ENCODE measurements at places on chromosomes 6 and 20.

DNA sequence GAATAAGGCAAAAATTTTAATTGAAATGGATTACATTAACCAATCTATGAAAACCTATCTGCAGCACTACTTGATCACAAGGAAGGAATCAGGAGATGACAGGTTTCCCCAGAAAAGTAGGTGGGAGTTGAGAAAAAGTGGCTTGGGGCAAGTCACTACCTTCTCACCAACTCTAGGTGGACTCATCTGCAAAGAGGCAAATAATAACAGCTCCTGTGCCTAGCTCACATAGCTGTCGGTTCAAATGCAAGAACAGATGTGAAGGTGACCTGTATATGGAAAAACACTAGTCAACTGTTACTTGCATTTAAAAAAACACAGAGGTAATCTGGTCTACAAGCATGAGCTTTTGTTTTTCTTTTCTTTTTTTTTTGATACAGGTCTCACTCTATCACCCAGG lies 67.2 kb downstream of the POPDC3 start:
- no peak for DNase-seq

- DNase-seq: no peak
These were observed 323.1 kb downstream of the HDGFL1 start for GRCh38 chr6:22892452-22892851.

DNA sequence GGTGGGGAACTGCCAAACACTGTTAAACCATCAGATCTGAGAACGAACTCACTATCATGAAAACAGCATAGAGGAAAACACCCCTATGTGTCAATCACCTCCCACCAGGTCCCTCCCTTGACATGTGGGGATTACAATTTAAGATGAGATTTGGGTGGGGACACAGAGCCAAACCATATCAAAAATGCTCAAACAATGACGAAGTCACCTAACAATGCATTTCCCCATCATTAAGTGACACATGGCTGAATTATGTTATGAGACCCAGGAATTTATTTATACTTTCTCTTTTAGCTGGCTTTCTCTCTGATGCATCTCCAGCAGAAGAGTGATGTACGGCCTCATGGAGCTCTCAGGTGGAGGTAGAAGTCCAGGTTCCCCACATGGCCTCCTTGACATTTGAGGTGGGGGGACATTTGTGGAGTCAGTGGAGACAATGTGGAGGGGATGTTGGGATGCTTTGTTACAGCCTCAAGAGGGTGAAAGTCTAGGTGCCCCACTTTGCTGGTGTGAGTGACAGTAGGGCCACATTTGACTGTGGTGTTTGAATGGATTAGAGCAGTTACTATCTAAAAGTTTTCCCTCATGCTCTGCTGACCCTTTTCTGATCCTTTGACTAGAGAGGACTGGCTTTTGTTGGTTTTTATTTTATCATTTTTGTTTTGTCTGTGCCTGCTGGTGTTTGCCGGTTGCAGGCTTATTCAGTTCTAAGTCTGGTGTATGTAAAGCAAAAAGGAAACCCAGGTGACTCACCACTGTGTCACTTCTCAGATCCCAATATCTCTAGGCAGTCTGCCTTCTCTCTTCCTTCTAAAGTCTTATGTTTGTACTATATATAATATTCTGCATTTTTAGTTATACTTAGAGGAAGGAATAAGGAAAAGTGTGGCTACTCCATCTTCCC lies 18.5 kb upstream of the DCBLD1 start:
- DNase-seq: no peak

DNA sequence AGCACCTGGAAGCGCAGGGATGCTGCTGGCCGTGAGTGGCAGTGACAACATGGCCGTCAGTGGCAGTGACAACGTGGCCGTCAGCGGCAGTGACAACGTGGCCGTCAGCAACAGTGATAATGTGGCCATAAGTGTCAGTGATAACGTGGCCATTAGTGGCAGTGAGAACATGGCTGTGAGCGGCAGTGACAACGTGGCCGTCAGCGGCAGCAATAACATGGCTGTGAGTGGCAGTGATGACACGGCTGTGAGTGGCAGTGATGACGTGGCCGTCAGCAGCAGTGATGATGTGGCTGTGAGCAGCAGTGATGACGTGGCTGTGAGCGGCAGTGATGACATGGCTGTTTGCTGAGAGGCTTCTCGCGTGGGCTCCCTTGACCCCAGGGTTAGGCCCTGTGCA lies 169.8 kb downstream of the ERMARD start:
- DNase-seq: no peak

- no peak for DNase-seq
These were observed 1060.3 kb downstream of the KIF16B start for GRCh38 chr20:15512916-15513315.

- no peak for DNase-seq
These were observed 3.3 kb upstream of the ASIP start for GRCh38 chr20:34237942-34238341.

DNA sequence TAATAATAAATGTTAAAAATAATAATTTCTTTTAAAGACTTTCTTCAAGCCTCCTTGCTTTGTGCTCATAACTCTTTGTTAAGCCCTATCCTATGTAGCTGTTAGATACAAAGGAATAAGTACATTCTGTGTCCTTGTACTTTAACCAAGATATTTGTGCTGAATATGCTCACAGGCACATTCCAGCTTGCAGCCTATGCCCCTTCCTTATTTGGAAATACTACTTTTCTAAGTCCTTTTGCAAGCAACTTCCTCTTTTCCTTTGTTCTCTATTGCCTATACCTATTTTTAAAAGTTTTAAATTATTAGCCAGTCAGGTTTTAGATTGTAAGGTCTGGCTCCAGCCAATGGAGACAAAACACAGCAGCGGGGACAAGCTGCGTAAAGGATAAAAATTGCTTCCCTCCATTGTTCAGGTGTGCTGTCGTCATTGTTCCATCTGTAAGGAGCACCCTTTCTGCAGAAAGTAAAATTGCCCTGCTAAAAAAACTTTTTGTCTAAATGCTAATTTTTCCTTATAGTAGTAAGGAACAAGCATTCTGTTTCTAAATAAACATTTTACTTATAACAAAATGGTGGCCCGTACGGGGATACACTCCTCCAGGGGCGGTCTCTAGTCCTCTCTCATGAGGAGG lies 80.2 kb downstream of the SYTL3 start:
- DNase-seq: no peak

DNA sequence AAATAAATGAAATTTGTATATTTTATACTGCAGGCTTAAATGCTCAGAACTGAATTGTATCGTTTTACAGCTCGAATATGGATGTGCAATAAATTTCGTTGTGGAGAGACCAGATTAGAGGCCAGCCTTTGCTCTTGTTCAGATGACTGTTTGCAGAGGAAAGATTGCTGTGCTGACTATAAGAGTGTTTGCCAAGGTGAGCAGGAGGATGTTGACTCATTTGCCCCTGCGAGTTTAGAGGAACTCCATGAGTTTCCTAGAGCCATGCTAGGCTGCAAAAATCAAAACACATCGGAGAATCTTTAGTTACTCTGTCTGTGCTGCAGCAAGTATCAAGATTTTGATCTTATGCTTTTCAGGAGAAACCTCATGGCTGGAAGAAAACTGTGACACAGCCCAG lies 15.4 kb downstream of the ENPP3 start:
- DNase-seq: no peak

DNA sequence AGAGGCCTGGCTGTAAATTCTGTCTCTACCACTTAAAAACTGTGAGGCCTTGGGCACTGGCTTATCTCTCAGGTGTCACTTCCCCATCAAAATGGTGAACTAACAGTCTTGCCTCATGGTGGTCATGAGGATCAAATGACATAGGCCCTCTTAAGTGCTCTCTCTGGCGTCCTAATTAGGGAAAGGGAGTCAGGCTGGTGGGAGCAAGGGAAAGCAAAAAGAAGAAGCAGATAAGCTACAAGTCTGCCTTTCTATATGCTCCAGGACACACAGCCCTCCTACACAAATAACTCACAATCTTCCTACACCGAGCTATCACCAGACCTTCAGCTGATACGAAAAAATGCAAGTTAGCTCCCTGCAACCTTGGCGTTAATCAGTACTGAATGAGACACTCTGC lies 19.5 kb upstream of the SLC22A16 start:
- no peak for DNase-seq

DNA sequence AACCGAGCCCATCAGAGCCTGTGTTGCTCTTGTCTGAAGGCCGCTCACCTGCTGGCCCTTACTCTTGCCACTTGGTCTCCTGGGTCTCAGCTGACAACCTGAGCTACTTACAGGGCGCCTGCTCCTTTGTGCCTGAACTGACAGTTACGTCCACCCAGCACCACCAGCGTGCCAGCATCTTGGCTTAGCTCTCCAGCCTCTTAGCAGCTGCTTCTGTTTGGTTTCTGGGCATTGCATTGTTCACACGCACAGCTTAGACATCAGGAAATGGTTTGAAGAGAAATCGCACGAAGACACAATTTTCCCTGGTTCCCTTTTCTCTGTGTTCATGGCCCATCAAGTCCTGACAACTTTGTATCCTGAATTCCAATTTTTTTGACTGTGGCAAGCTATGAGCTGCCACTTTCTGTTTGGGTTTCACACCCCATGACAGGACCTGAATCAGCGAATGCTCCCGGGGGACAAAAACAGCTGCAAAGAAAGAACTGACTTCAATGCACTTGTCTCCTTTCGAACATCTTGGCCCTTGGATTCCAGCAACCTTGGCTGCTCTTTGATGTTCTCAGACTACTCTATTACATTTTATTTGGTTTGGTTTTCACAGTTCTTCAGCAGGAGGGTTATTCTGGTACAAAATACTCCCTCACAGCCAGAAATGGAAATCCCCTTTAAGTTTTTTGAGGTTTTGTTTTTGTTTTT lies 45.2 kb upstream of the LY86 start:
- peak; percentile 15 for DNase-seq

DNA sequence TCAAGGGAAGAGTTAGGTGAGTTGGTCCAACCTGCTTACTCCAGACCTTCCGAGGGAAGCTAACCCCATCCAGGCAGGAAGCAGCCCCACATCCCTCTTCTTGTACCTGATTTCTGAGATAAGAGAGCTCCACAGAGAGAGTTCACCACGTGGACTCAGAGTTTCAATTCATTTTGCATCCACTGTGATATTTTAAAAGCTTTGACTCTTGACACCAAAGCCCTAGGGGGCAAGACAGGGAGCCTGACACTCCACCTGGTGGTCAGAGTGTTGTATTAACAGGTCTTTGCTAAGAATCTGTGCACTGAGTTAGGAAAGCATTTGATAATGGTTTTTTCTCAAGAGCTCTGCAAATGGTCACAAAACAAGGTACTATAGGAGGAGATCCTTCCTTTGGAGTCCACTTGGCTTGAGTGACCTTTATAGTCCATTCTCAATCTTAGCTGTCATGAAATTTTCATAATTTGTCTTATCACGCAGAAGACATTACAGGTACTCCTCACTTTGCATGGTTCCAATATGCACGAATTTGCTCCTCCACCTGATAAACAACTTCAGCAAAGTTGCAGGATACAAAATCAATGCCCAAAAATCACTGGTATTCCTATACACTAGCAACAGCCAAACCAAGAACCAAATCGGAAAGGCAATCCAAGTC lies 56.2 kb upstream of the RIPOR2 start:
- DNase-seq: peak; percentile 57

GRCh38 chr6:36701401-36701991 lies 3.9 kb downstream of the RAB44 start:
- no peak for DNase-seq

DNA sequence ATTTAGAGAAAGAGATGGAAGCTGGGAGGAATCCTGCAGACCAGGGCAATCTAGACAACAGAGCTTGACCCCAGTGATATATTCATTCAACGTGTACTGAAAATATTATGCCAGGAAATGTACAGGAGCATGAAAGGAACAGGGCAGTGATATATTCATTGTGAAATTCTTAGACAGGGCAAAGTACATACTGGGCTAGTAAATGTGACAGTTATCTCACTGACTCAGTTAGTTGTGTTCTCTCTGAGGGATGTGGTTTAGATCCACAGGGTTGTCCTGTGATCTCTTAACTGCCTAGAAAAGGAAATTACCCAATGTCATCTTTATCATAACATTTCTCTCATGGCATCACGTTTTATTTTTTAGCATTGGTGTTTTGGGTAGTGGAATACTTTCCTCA lies 891.3 kb downstream of the EYS start:
- no peak for DNase-seq

GRCh38 chr6:110589865-110590513 lies 113.6 kb upstream of the SLC22A16 start:
- no peak for DNase-seq

DNA sequence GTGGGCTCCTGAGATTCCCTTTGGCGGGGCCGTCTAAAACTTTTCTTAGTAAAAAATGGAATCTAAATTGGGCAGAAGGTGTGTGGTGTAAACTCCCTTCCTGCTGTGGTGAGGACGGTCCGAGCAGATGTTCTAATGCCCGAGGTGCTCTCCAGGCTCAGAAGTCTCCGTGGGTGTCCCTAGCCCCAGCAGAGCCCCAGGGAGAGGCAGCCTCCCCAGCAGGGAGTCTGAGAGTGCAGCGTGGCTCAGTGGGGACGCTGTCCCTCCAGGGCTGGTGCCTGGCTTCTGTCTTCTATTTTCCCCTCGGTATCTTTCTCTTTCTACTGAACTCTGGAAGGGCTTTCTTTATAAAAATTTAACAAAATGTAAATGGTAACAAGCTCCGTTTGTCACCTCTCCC lies 208.2 kb downstream of the SMOC2 start:
- DNase-seq: no peak

- DNase-seq: no peak
These were observed 729 bp downstream of the SMOC2 start for GRCh38 chr6:168441434-168442391.

- DNase-seq: peak; percentile 65
These were observed 36.2 kb upstream of the MRPS18A start for GRCh38 chr6:43723737-43724295.

- DNase-seq: no peak
These were observed 93.0 kb downstream of the ANKRD6 start for GRCh38 chr6:89525786-89526562.

- DNase-seq: no peak
These were observed 102.4 kb upstream of the CD93 start for GRCh38 chr20:23188377-23189169.

DNA sequence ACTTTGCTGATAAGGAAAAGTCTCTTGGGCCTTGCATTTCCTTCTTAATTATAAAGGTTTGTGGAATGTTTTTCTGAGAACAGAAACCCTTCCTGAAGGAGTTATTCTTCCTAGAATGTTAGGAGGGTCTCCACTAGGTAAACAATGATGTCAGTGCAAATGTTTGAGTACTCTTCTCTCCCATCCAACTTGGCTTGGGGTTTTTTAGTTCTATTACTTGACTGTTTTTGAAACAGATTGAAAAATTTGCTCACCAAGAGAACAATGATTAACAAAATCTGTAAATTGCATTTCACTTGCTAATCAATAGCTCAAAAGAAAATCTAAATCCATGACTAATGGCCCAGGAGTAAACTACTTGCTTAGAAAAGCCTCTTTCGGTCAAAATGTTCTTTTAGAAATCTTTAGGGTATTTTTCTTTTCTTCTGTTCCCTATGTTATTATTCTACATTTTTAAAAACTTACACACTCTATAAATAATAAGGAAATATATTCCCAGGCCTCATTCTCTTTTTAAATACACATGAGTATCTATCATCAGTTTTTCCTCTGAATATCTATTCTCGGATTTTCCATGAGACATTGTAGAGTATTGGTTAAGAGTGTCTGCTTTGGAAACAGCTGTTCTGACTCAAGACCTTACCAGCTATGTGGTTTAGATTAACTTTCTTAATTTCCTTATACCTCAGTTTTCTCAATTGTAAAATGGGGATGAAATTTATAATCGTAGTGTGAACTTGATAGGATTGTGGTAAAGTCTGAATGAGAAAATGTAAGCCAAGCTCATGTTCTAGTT lies 234.2 kb upstream of the CITED2 start:
- DNase-seq: no peak

Measured in GM19239 (cell line).